ENCODE measurements at places on chromosomes 7 and 10. TPM values are rescaled to one million over a fixed set of nuclear protein-coding genes. Genes with fewer than 3 reads are reported as not detected.
A peak's percentile ranks its signal among the peaks of the same experiment; 100 is the strongest.

DNA sequence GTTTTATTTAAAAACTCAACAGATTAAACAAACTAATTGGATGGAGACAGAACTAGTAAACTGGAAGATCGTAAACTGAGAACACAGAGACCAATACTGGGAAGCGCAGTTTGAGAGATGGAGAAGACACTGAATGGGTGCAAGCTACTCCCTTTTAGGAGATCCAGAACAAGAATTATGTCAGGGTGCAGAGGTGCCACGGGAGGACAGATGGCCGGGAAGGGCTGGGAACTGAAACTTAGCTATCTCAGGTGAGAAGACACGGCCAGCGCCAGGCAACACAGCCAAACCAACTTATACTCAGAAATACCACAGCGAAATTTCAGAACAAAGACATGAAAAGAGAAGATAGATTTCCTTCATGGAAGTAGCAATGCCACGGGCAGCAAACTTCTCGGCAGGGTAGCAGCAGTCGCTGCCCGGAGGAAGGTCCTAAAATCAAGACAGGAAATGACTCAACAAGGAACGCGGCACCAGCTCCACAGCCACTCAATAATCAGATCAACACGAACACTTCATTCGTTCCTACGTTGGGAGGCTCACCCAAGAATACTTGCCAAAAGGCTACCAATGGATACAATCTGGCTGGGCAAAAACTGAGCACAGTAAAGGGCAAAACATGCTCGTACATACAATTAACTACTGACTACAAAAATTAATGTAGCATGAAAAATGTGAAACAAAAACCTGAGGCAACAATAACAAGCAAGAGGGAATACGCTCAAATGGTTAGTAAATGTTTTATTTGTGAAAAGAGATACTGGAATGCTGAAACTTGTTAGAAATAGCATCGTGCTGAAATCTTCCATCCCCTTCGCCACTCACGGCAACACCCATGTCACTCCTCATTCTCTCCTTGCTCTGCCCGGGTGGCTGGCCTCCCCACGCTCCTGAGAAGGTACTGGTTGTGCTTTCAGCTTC, 2.2 kb upstream of the LRRC27 start:
- peak overlapping the region; percentile 92 for H3K4me3 ChIP-seq
- H3K4me1 ChIP-seq, result peaks cover 71% of the 10 kb centered on the region
- H3K27ac ChIP-seq, result peak overlapping the region; percentile 77
- H3K27me3 ChIP-seq, result no peaks in the 10 kb centered on the region
- DNase-seq, result peak; percentile 53

DNA sequence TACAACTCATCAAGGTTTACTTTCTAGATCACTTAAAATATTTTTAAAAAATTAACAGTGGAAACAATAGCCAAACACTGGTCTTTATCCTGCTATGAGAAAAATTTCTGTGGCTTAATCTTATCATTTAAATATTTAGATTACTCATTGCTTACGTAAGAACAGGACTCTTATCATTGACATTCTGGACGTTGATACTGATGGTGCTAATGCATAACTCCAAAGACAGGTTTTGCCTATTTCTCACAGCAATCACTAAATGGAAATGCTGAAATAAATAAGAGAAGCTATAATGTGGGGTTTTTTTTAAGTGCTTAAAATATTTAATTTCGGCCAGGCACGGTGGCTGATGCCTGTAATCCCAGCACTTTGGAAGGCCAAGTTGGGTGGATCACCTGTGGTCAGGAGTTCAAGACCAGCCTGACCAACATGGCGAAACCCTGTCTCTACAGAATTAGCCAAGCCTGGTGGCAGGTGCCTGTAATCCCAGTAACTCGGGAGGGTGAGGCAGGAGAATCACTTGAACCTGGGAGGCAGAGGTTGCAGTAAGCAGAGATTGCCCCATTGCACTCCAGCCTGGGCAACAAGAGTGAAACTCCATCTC, 195.0 kb downstream of the HGF start:
- no peak overlapping the region for H3K4me3 ChIP-seq
- H3K36me3 ChIP-seq, result no peaks in the 10 kb centered on the region
- no peak for DNase-seq
- H3K27me3 ChIP-seq, result no peaks in the 10 kb centered on the region

GRCh38 chr7:80637454-80637853, 988 bp upstream of the CD36 start:
- no peak for DNase-seq
- H3K27me3 ChIP-seq, result peaks cover 3% of the 10 kb centered on the region
- H3K4me3 ChIP-seq, result no peak overlapping the region
- no peaks in the 10 kb centered on the region for H3K36me3 ChIP-seq
- no peak overlapping the region for H3K27ac ChIP-seq
- no peaks in the 10 kb centered on the region for H3K4me1 ChIP-seq

Gene ADAM22
- total RNA-seq, result 1.9 TPM

GRCh38 chr10:124994573-124995473, 52.9 kb downstream of the ZRANB1 start:
- H3K4me1 ChIP-seq, result no peaks in the 10 kb centered on the region
- H3K27me3 ChIP-seq, result no peaks in the 10 kb centered on the region
- H3K36me3 ChIP-seq, result peaks cover 3% of the 10 kb centered on the region
- no peak overlapping the region for H3K4me3 ChIP-seq
- no peak for DNase-seq

All from activated naive CD4-positive, alpha-beta T cell treated with anti-CD3 and anti-CD28 coated beads for 36 hours (primary cell).